ENCODE measurements at places on chromosomes 7 and 10.

DNA sequence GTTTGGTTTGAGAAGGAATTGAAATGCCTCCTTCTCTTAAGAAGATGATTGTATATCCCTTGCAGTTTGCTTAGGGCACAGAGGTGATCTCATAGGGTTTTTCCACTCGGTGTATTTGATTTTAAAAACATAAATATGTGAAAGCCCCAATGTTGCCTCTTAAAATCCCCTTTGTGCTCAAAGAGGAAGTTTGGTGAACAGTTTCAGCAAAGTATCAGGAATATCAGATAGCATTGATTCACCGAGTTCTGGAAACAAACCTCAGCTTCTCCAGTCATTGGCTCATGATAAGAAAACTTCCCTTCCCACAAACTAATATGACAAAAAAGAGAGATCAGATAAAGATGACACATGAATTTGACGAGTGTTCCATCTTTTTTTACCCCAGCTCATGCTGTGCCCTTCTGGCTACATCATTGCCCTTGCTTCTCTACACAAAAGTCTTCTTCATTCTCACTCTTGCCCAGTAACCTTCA, 20.1 kb upstream of the SMNDC1 start:
- DNase-seq, result no peak

- no peak for DNase-seq
Measured at GRCh38 chr10:133475425-133475734, 21.6 kb downstream of the SCART1 start.

DNA sequence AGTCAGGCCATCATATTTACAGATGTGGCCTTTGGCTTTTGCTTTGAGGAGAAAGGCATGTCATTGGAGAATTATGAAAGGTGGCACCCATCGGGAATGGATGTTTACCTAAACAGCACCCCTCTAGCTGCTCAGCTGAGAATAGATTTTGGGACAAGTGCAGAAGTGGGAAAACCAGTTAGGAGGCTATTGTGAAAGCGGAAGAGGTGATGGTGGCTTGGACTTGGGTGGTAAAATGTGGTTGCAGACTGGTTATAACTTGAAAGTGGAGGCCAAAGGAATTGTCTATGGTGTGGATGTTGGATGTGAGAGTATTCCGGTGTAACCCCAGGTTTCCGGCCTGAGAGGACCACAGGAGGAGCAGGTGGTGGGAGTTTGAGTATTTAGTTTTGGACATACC, 5.2 kb upstream of the SLC12A9 start:
- DNase-seq, result no peak

DNA sequence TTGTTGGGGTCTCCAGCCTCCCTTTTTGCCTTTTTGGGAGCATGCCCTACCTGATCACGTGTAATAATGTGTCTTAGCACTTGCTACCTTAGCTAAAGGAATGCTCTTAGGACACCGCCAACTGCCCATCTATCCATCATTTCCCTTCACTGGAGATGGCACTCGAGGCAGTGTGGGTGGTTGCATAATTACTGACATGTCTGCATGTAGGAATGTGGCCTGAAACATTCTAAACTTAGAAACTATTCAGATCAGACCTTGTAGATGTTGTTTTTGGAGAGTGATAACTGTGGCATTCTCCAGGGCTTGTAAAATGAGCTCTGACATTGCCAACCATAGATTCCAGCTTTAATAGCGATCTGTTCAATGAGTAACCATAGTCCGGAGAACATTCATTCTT, 365.8 kb downstream of the BBS9 start:
- DNase-seq, result no peak

GRCh38 chr10:88033385-88033784, 170.0 kb downstream of the PTEN start:
- DNase-seq, result no peak

GRCh38 chr10:12703126-12703525, 298.4 kb downstream of the CCDC3 start:
- DNase-seq, result no peak

DNA sequence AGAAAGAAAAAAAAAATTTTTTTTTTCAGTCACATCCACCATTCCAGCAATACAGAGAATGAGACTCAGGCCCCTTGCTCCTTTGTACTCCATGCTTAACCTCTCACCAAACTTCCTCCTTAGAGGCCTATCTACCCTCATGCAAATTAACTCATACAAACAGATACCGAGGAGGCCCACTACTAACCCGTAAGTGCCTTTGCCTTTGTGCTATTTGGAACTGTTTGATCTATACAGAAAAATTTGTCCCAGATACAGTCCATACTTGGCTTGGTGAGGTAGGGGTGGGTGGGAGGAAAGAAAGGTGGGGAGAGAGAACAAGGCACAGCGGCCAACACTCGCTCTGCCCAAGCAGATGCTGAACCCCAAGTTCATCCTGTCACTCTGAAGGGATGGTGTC, 87.8 kb upstream of the DUSP5 start:
- no peak for DNase-seq

DNA sequence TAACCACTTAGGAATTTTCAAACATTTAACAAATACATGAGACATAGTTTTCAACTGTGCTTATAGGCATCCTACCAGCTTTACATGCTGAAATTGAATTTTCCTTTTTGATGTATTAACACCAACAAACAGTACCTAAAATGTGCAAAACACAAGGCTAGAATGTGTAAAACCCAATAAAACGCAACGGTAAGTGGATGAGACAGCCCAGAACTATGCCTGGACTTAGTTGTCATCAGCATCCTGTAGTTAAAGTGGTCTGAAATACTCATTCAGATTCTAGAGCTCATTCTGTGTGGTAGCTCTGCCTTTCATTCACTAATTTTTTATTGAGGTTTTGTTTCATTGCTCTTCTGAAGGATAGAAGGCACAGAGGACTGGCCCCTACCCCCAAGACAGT, 137.1 kb downstream of the BMPER start:
- no peak for DNase-seq

DNA sequence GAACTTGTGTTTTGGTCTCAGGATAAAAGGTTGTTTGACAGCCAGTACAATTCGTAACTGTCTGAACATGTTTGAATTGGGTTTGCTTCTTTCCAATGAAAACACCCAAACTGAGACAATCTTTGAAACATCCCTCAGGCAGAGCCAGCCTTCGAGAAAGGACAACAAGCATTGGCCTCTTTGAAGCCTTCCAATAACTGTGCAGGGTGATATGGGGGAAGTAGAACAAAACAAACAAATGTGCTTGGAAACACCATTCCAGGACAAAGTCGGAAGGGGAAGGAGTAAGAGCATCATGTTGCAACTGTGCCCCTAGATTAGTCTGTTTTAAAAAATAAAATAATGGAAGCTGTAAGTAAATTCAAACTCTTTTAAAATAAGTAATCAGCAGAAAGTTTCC, 39.5 kb downstream of the IL2RA start:
- DNase-seq, result no peak

DNA sequence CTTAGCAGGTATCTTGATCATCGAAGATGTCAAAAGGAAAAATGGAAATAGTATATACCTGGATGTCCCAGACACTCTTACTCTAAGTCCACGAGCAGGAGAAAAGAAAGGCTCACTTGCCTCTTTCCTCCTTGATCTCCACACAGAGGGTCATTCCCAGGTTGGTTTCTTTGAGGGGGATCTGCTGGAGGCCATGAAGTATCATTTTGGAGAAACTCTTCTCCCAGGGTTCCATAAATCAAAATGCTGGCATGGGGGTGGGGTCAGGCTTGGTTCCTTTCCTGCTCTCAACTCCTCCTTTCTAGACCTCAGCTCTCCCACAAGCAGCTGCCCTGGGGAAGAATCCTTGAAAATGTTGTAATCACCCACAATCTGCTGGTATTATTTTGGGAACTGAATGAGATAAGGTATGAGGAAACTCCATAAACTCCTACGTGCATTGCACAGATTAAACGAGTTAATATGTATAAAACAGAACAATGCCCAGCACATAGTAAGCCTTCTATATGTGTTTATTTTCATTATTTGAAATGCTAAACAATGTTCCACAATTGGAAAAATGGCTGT, 54.4 kb downstream of the PRKCQ start:
- DNase-seq, result no peak

DNA sequence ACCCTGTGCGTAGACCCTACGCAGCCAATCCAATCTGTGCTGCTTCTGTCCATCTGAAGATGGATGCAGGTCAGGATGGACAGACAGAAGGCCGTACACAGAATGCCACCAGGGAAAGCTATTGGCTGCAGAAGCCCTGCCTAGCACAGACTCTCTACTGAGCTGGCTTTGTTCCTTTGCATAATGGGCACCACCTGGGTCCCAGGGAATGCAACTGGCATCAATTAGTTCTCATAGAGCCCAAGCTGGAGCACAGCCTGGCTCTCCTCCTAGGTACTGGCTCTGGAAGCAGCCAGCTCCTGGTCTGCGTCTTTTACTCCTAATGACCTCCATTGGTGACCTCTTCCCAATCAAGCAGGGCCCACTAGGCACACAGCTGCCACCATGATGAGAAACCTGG, 26.8 kb upstream of the CACUL1 start:
- DNase-seq, result no peak
